ENCODE measurements at places on chromosomes 5 and 9.

DNA sequence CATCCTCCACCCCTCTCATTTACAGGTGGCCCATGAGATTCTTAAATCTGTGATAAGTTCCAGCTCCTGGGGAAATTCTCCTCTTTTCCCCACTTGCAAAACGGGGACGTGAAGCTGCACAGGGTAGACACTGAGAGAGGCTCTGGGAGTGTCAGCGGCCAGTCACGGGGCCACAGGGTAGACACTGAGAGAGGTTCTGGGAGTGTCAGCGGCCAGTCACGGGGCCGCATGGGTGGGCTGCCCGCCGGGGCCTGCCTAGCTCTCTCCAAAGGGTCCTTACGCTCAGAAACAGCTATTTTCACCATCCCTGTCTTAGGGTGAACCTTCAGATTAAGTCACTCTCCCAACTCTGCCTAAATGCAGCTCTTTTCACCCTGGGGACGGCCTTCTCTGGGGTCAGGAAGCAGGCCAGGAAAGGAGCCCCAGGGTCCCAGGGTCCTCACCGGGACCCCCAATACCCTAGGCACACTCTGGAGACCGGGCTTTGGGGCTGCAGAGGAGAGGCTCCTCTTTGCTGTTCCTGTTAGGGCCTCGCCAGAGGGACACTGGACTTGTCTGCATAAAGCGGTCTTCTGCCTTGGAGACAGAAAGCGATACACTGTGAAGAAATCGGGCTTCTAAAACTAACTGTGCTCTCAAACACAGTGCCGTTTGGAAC lies 1.5 kb downstream of the FAM78A start:
- no peak for DNase-seq

- no peak for DNase-seq
These were observed 1.3 kb downstream of the TRIM7 start for GRCh38 chr5:181203777-181204112.

DNA sequence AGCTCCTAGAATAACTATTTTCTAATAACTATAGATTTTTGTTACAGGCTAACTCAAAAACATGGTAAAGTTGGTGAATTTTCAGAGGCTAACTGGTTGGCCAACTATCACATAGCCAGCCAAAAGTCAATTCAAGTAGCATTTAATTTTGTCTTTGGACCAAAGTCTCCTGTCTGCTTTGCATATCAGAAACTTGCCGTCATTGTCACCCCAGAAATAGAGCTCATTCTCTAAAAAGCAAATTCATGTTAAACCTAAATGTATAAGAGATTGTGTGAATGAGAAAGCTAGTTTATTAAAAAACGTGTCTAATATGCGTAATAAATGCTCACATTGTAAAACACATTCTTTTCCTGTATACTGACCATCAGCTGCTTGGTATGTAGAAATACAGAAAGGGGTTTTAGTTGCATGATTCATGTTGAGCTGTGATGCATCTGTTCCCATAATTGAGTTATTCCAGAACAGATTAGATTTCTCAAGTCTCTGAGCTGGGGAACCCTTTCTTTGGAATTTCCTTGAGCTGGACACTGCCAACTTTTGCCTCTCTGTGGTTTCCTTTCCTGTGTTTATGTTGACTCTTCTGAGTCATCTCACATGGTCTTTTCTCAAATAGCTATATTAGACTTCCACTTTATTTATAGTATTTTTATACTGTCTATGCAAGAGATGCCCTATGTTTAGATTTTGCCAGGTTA lies 7.3 kb downstream of the SRFBP1 start:
- DNase-seq = no peak

- DNase-seq = no peak
These were observed 277.8 kb downstream of the RAB3C start for GRCh38 chr5:58860680-58861079.

DNA sequence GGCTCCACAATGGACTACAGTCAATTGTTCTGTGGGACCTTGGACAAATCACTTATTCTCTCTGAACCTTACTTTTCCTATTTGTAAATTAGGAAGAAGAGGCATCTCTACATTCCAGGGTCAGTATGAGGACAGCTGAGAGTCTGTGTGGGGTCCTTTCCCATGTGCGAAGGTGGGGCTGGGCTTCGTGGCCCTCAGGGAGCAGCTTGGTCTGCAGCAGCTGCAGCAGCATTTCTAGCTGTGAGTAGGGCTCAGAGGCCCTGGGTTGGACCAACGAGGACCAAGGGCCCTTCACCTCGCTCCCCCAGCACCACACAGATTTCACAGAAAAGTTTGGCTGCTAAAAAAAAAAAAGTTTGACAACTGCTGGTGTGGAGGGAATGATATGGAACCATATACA lies 9.4 kb upstream of the DDX41 start:
- DNase-seq = no peak

- no peak for DNase-seq
These were observed 320.9 kb upstream of the KLF4 start for GRCh38 chr9:107810461-107810961.

- DNase-seq = no peak
These were observed 5.1 kb downstream of the ITGA2 start for GRCh38 chr5:52994266-52994665.

DNA sequence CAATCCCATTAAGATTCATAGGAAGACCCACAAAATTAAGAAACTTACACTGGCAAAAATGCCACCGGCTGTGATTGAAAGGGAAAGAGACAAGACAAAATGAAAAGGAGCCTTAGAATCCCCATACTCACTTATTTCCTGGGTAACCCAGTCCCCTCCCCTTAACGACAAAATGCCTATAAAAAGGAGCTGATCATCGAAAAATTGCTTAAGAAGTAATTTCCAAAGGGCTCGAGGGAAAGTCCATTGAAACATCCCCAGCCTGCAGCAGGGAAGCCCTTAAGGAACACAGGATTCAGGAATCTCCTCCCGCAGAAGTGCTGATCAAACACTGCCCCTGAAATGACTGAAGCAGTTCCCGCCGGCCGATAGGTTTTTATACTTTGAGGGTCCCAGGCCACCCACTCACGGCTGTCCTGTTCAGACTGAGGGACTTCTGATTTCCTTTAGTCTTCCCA lies 677 bp upstream of the ZNF79 start:
- no peak for DNase-seq

GRCh38 chr5:34531751-34532360 lies 124.3 kb upstream of the RAI14 start:
- no peak for DNase-seq

DNA sequence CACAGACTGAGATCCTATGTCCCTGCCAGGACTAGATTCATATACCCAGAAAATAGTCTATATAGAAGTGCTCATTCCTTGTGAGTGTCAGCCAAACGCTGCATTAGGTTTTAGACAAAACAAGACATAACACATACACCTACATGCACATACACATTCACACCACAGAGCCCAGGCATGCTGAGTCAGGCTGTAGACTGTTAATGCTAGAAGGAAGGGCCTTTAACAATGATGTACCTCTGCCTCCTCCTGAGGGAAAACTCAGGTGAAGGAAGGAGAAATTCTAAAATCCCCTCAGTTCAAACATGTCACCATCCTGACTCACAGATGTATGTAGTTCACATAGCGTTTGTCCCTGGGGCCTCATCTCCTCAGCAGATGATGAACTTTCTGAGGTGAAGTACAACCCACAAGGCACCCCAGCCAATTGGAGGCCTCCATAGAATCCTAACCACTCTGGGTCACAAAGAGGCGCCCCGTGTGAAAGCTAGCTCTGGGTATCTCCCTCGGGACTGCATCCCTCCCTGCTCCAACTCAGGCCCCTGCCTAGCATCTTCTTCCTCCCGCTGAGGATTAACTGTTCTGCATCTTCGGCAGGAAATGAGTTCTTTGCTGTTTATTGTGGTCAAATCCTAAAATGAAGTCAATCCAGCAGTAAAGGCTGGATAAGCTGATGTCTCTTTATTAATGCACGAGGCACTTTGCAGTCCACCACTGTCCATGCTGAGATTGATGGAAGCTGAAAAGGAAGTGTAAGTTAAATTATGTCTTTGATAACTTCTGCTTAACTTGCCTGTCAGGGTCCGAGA lies 40.8 kb upstream of the FSTL4 start:
- DNase-seq = no peak

- DNase-seq = no peak
These were observed 807.7 kb downstream of the MTRR start for GRCh38 chr5:8676695-8677094.

- DNase-seq = no peak
These were observed 117.9 kb upstream of the KCNN2 start for GRCh38 chr5:114243972-114244317.

DNA sequence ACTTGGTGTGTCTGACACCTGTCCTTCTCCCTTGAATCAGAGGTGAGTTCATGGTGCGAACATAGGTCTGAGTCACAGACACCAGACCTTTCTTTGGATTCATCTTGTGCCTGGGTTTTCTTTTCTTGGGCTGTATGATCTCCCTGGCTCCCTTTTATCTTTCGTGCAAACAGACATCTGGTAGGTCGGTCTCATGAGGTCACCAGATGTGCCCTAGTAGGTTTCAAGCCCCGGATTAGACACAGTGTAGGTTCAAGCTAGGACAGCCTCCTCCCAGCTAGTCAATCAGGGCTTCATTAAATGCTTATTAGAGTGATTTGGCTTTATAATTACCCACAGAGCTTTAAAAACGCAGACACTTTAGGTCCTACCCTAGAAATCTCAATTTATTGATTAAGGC lies 106.0 kb upstream of the MYO10 start:
- DNase-seq = no peak

- DNase-seq = no peak
These were observed 2.0 kb downstream of the SNX30 start for GRCh38 chr9:112752334-112753125.

- no peak for DNase-seq
These were observed 17.6 kb downstream of the TEK start for GRCh38 chr9:27126670-27127069.

GRCh38 chr5:6222121-6222520 lies 156.2 kb downstream of the MED10 start:
- DNase-seq = no peak

DNA sequence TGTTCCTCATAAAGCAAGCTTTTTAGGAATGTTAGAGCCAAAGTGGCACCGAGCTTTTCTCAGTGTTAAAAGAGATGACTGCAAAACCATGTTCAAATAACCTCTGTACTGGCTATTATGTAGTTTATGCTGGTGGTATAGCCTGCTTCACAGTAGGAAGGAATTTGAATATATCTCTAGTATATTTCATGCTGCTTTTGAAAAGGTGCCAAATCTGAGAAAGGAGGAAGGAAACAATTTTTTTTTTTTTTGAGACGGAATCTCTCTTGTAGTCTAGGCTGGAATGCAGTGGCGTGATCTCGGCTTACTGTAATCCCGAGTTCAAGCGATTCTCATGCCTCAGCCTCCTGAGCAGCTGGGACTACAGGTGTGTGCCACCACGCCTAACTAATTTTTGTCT lies 13.5 kb downstream of the CREBRF start:
- no peak for DNase-seq

All from CD8-positive, alpha-beta memory T cell (primary cell).